Stimulated activated CD8-positive, alpha-beta memory T cell treated with anti-CD3 and anti-CD28 coated beads, Interleukin-2, amount 100 ng/mL, for 1 hour (primary cell): ENCODE measurements at places on chromosomes 12 and 14.

- DNase-seq: no peak
These were observed 2.0 kb upstream of the SHMT2 start for GRCh38 chr12:57227315-57228115.

- no peak for DNase-seq
These were observed 1325.1 kb downstream of the SLC16A7 start for GRCh38 chr12:60920841-60921495.

DNA sequence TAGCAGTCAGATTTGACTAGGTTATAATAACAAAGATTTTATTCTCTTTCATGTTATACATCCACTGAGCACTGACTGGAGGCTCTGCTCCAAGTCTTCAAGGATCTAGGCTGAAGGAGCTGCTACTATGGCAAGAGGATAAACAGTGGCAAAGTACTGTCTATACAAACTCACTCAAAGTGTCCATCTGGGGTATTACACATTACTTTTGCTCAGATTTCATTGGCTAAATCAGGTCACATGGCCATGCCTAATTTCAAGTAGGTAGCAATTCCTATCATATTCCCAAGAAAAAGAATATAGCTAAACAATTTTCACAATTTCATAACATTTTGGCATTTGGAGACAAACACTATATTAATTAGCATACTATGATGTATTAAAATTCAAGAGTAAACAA lies 40.9 kb downstream of the CDK17 start:
- DNase-seq: no peak

GRCh38 chr12:83145325-83145840 lies 458.7 kb downstream of the TMTC2 start:
- DNase-seq: no peak

- DNase-seq: no peak
These were observed 25.8 kb upstream of the NXPH4 start for GRCh38 chr12:57190821-57191220.

DNA sequence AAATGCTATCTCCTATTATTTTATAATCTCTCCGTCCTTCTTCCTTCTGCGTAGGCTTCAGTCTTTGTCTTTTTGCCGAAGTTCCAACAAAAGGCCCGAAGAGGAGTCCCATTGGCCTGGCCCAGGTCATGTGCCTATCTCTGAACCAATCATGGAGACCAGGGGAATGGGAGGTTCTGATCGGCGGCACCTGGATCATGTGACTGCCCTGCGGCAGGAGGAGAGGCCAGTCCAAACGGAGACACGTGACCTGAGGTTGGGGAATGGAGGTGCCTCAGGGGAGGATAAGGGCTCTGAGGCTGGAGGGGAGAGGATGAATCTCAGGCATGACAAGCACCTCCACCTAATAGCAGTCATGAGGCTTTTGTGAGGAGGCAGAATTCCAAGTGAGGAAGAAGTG lies 86.0 kb downstream of the AACS start:
- no peak for DNase-seq

- DNase-seq: no peak
These were observed 334.4 kb downstream of the ADGRD1 start for GRCh38 chr12:131287938-131288764.

- no peak for DNase-seq
These were observed 6.0 kb downstream of the GAPDH start for GRCh38 chr12:6540181-6540877.

- DNase-seq: no peak
These were observed 28.7 kb downstream of the GIT2 start for GRCh38 chr12:109967383-109968031.

DNA sequence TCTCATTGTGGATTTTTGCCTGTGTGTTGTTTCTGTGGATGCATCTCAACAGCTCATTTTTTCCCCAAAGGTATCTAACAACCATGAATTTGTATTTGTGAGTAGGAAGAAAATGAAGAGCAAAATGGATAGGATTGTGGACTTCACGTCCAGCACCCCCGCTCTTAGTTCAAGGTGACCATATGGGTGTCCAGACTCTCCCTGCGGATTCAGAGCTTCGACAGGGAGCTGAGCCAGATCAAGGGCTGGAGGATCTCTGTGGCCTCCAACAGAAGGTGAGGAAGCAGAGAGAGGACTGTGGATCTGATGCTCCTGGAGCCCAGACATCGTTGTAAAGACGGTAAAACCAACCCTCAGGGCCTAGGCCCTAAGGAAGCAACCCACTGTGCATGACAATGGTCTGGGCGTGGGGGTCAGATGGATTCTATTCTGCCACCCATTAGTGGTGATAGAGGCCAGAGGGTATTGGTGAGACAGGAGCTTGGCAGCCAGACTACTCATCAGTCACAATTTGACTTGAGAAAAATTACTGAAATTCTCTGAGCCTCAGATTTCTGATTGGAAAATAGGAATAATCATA lies 659.7 kb upstream of the TMEM132C start:
- no peak for DNase-seq
